ENCODE measurements at places on chromosomes 6 and 20.
A peak's percentile ranks its signal among the peaks of the same experiment; 100 is the strongest.

GRCh38 chr6:170403451-170403850 is 96.9 kb downstream of the FAM120B start:
- DNase-seq, result no peak

DNA sequence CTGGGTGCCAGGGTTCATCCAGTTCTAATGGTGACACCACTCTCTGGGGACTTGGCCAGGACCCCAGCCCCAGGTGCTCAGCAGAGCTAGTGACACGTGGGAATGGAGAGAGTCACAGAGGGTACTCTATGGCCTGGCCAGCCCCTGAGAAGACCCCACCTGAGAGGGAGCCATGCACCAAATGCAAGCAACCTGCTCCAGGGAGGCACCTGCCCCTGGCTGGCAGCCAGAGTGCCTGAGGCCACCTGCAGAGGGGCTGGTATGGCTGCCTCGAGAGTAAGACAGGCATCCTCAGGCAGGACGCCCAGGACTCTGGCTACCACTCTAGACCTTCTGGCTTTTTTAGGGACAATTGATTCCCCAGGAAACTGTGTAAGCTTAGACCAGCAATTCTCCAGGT is 38.6 kb upstream of the CST7 start:
- no peak for DNase-seq

GRCh38 chr6:34953061-34954025 is 64.3 kb downstream of the ANKS1A start:
- no peak for DNase-seq

DNA sequence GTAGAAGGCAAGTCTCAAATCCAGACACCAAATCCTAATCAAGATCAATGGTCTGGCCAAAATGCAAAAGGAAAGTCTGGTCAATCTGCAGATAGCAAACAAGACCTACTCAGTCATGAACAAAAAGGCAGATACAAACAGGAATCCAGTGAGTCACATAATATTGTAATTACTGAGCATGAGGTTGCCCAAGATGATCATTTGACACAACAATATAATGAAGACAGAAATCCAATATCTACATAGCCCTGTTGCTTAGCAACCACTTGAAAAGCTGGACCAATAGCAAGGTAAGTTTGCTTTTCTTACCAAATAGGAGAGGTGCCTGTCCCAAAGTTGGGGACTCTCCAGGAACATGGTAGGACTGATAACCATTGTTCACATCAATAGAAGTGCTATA is 2.0 kb downstream of the SEMG2 start:
- DNase-seq, result no peak

GRCh38 chr6:161261325-161261724 is 12.5 kb downstream of the AGPAT4 start:
- no peak for DNase-seq

GRCh38 chr6:12293235-12293930 is 3.2 kb downstream of the EDN1 start:
- no peak for DNase-seq

DNA sequence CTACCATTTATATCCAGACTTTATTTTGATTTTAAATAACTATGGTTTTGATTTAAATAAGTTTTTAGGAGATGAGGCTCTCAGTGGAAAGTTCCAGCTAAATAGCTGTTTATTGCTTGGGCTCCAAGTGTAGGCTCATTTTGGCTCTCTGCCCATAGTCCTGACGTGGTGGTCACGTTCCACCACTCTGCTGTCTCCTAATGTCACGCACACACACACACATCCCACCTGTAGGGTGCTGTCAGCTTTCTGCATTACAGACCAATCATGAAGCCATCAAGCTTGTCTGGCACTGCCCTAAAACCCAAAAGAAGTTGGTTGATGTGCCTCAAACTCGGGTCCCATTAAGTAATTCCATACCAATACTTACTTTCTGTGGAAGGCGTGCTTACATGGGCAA is 45.4 kb downstream of the PANK2 start:
- DNase-seq, result no peak

DNA sequence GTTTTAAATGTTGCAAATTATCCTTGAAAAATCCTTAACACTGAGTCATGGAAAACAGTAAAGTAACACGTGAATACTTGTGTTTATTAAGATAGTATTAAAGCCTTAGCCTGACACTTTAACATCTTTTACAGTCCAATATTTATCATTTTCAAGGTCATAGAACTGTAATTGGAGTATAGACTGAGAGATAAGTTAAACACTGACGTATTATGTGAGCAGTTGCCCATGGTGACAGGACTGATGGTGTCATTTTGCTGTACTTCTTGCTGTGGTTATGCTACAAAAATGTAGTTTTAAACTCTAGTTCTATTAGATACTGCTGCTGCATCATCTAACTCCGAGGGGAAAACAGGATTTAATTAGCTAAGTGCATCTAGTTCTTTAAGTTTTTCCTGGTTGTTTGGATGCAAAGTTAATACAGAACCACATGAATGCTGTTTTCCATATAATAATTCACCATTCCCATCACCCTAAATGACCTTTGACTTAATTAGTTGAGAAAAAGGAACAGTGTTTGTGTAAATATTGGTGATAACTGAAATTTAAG is 37.8 kb downstream of the SLC2A12 start:
- no peak for DNase-seq

DNA sequence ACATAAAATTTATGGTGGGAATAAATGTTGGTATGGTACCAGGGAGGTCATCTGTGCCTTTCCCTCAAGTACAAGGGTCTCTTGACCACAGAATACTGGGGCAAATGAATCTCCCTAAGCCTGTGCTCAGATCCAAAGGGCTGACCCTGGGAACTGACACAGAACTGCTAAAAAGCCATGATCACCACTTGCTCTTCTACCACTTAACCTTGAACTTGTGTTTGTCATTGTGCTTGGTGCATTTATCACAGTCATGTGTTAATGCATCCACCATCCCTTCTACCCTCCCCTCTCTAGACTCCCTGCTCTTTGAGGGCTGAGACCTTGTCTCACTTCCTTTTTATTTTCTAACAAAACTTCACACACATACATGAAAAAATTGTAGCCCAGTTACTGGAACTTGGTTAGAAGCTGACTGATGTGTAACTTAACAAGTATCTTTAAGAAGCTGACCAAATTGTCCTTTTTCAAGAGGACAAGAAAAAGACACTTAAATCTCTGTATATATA is 46.1 kb upstream of the PBOV1 start:
- no peak for DNase-seq

GRCh38 chr6:166997348-166997747 is 1.8 kb upstream of the CEP43 start:
- no peak for DNase-seq

GRCh38 chr6:151213352-151213751 is 26.4 kb upstream of the AKAP12 start:
- no peak for DNase-seq

- DNase-seq, result no peak
These were observed 205.4 kb downstream of the PREX1 start for GRCh38 chr20:48622421-48622820.

- DNase-seq, result no peak
These were observed 42.5 kb downstream of the DUSP22 start for GRCh38 chr6:334536-335510.

DNA sequence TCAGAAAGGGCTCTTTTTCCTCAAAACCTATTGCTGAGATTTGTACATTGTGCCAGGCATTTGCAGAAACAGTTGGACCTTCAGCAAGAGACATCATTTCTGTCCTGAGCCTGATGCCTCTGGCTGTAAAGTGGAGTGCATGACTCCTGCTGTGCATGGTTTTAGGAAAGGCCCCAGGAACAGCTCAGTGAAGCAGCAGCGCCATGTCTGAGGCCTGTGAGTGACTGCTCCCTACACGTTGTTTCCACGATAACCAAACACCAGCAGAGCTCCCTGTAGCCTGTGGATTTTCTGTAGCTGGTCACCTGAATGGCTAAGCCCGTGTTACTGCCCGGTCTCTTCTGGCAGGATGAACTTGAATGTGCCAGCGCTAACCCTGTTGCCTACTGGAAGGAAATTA is 232.5 kb downstream of the TFAP2C start:
- DNase-seq, result no peak

DNA sequence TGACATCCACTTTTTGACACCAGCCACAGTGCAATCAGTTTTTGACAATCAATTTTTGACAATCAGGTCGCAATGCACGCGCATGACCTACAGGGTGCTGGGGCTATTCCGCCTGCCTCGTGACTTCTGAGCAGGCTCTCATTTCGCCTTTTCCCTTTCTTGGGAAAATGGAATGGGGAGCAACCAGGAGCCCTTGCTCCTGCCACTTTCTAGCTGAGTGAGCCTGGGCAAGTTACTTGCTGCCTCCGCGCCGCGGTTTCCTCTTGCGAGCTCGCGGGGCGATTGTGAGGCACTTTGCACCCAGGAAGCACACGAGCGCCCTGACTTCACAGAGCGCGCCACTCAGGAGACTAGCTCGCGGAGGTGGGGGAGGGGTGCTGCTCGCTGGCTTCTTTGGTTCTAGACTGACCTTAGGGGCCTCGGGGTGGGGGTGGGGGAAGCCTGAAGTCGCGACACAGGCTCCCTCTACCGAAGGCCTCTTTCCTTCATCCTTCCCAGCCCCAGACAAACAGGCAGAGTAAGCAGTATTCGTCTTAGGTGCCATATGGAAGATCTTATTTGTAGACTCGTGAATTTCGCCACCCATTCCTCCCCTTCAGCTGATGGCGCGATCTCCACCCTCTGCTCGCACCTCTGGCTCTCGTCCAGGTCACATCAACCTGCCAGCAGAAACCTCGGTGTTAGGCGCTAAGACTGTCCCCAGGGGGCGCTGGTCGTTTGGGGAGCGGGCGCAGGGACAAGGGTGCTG is 4.6 kb downstream of the TP53TG5 start:
- peak; percentile 83 for DNase-seq

GRCh38 chr6:31794294-31794865 is 1.2 kb downstream of the VARS1 start:
- no peak for DNase-seq

- DNase-seq, result no peak
These were observed 932 bp upstream of the EZR start for GRCh38 chr6:158819977-158820622.

GRCh38 chr20:9228774-9229450 is 160.0 kb downstream of the PLCB4 start:
- DNase-seq, result no peak

DNA sequence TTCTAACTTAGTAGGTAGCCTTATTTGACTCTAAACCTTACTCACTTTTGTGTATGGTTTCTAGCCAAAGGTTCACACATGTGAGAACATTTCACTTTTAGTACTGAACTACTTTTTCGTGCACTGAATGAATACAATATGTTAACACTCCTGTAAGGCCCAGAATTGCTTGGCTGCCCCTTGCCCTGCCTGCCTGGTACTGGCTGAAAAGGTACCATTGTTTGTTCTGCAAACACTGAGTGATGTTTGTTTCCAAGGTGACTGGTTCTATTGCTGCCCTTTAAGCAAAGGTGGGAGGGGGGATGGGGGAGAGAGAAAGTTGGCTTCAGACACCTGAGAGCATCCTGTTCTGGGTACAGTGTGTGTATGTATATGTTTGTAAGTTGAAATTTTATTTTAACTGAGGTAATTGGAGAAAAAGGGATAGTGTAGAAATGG is 31.2 kb downstream of the RREB1 start:
- peak; percentile 21 for DNase-seq

DNA sequence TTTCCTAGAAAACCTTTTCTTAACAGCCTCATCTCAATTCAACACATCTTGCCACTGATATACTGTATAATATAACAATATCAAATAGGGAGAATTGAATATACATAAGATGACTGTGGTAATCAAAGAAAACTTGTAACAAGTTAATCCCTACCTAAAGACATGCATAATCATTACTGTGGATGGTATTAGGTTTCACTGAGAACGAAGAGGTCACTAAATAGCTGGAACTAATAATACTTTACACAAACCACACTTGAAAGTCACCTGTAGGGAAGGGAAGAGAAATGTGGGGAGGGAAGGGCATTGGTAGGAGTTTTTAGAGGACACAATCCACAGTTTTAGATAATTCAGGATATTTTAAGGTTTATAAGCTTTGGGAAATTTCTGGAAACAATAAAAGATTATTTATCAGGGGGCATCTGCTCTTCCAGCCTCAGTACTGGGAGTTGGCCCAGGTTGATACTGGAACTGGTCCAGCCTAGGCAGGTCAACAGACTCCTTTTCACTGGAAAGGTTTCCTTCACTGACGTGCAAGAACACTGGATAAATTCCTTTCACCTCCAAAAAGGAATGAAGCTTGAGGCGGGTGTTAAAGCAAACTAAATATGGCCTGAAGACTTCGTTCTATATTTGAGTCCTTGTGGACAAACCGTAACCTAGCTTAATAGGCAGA is 44.0 kb downstream of the MAP7 start:
- DNase-seq, result no peak

DNA sequence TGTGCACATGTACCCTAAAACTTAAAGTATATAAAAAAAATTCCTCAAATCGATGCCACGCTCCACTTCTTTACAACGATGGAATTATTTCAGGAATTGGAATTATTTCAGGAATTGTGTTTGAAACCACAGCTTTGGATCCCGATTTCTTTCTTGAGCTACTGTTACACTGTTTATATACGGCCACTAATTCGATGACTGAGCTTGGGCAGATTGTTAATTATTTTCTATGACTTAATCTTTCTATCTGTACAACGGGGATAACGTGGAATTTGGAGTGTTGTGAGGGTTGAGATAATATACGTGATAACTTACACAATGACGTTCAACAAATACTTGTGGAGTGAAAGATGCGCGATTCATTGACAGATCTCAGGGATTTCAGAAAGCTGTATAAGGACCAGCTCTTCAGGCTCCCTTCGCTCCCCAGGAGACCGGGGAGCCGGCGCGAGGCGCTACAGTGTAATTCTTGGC is 171.3 kb downstream of the SLC16A10 start:
- no peak for DNase-seq

DNA sequence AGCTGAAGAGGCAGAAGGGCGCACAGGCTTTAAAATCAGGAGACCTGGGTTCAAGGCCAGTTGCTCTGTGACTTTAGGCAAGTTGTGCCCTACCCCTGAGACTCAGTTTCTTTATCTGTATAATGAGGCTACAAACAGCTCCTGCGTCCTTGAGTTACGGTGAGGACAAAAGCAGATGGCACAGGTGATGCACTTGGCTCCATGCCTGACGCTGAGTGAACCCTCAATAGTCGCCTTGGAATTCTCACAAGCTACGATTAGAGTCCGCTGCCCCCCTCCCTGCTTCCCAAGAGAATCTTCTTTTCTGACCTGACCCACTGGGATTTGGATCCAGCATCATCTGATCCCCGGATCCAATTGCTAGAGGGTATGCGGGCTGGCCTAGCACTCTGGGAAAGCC is 6.4 kb downstream of the KCNG1 start:
- no peak for DNase-seq

DNA sequence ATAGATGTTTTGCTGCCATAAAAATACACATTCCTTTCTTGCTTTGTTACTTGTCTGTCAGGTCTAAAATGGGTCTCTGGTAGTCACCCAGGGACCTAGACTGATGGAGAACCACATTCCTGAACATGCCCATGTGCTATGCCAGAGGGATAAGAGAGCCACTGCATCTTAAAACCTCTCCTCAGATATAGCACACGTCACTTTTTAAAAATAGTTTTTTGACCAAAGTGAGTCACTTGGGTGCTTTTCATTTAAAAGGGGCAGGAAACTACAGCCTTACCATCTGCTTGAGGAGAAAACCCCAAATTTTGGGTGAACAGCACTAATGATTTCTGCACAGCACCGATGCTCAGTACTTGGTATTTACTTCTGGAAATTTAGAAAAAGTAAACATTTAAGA is 197.8 kb downstream of the OGFRL1 start:
- DNase-seq, result no peak

GRCh38 chr6:33272275-33273128 is 627 bp downstream of the RPS18 start:
- DNase-seq, result no peak

All from germinal center (tissue), 1 donor.